Hepatocyte (in vitro differentiated cells): ENCODE measurements at places on chromosomes 5 and 9. TPM values are rescaled to one million over a fixed set of nuclear protein-coding genes. Genes with fewer than 3 reads are reported as not detected.
A peak's percentile ranks its signal among the peaks of the same experiment; 100 is the strongest.

- DNase-seq: no peak
Measured at GRCh38 chr5:11681796-11682195, 222.4 kb downstream of the CTNND2 start.

Gene IL7R
- polyA plus RNA-seq: 0.13 and 0.47 TPM in 2 replicates

DNA sequence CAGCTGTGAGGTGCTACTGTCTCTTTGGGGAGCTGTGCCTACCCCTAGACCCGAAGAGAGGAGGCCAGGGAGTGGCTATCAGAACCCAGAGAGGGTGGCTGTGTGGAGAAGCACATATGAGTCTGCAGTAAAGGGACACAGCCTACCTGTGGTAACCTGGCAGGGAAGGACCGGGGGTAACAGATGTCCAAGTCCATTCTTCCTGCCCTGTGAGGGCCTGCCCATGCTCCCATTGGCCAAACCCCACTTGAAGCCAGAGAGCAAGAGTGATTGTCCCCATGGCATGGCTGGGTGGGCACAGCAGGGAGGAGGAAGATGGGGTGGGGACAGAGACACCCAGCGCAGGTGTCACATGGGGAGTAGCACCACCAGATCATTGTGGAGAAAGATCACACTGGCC, 39.3 kb downstream of the BOD1 start:
- DNase-seq: no peak

DNA sequence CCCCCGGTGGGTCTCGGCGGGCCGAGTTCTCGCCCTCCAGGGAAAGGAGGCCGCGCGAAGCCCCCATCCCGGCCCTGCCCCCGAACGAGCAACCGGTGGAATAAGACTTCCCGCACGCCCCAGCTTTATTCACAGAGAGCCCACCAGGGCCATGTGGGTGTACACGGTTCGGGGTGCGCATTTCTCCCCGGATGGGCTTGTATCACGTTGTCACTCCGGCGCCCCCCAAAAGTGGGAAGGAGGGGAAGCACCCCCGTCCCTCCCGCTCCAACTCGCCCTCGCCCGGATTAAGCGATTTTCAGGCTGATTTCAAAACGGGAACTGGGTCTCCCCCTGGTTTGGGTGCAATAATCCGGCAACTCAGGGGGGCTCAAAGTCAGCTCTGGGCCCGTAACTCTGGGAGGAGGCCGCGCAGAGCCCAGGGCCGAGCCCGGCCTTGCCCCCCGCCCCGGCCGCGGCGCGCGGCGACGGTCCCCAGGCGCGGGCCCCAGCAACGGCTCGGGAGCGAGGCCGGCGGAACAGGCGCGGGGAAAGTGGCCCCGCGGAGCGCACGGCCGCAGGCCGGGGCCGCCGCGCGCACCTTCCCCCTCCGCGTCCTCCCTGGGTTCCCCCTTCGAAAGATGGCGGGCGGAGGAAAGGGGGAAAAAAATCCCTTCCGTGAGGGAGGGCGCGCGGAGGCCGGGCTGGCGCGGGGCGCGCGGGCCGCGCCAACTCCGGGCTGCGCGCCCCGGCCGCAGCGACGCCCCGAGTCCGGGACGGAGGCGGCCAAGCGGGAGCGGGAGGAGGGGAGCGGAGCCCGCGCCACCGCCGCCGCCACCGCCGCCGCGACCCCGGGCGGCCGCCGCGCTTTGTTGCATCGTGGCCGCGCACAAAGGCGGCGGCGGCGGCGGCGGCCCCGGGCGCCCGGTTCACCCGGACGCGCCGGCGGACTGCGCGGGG, 644 bp downstream of the BRD3 start:
- DNase-seq: peak; percentile 68

DNA sequence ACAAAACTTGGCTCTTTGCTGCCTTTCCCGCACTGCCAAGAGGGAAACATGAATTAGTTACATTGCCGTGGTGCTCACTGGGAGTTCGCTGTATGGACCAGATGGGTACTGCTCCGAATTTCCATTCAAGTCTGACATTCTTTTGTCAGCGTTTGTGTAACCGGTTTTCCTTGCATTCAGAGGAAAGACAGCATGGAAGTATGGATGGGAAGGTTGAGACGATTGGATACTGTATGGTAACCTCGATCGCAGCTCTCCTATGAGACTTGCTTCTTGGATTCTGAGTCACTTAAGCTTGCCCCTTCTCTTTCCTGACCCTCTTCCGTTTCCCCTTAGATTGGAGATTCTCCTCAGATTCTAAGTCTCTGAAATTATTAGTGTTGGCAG, 625 bp upstream of the UBLCP1 start:
- DNase-seq: no peak

DNA sequence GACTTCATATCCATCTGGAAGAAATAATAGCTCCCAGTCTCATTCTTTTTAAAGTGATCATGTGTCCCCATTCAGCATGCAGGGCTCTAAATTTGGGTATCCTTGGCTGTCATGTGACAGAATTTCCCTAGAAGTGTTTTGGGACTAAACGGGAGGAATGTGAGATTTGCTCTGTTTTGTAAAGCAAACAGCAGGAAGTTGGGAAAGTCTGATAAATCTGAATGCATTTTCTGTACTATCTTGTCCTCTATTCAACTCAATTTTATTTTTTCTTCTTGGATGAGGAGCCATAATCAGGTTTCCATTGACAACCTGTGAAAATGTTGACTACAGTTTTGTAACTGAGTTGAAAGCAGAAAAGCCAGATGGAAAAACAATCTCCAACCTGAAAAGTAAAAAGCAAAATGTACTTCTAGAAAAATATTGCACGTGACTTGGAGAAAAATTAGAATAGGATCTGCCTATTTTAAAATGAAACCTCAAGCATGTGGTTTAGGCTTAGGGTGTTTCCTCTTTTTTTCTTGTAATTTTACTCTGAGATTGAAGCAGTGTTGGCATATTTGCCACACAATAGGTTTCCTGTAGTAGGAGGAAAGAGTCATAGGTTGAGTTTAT, 76.2 kb upstream of the IL6ST start:
- DNase-seq: no peak

GRCh38 chr5:6565492-6565891, 67.4 kb downstream of the NSUN2 start:
- DNase-seq: no peak

- DNase-seq: no peak
Measured at GRCh38 chr5:157434096-157434495, 25.9 kb upstream of the NIPAL4 start.

- DNase-seq: no peak
Measured at GRCh38 chr5:3101561-3101960, 350.1 kb upstream of the IRX2 start.

GRCh38 chr9:34675048-34675714, 12.7 kb upstream of the CCL27 start:
- peak; percentile 82 for DNase-seq

DNA sequence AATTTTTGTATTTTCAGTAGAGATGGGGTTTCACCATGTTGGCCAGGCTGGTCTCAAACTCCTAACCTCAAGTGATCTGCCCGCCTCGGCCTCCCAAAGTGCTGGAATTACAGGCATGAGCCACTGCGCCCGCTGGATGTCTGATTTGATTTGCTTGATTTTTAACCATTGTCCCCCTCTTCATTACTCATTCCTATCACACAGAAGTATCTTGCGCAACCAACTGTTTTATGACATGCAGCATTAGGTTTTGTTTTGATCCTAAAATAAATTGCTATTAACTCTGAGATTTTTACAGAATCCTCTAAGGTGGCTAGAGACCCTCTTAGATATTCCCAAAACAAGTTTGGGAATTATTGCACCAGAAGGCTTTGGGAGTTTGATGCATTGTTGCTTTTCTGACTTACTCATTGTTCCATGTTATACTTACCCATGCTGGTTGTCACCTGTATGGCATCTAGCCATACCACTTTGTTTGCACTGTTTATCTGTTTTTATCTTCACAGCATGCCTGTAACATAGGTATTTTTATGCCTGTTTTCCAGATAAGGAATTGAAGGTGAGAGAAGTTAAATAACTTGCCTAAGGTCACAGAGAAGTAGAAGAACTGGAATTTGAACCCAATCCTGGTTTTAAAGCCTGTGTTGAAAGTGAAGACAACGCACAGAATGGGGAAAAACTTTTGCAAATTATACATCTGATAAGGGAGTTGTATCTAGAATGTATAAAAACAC, 35.9 kb upstream of the PWWP2A start:
- DNase-seq: peak; percentile 36

DNA sequence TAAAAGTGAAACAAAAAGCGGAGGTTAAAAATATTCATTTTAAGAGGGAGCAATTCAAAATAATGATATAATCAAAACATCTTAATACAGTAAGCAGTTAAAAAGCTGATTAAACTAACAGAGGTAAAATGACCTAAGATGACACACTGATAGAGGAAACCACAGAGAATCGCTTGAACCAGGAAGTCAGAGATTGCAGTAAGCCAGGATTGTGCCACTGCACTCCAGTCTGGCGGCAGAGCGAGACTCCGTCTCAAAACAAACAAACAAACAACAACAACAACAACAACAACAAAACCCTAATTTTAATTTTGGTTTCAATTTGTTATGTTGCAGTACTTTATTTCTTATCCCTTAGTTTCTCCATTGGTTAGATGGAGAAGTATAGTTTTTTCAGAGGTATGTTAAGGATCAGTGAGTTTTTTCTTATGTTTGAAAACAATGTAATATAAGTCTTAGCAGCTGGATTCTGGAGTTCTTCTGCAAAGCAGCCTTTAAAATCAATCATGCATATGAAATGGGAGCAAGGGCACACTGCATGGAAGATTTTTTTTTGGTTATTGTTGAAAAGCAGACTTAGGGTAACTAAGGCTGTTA, 58.5 kb downstream of the MLANA start:
- DNase-seq: peak; percentile 4

DNA sequence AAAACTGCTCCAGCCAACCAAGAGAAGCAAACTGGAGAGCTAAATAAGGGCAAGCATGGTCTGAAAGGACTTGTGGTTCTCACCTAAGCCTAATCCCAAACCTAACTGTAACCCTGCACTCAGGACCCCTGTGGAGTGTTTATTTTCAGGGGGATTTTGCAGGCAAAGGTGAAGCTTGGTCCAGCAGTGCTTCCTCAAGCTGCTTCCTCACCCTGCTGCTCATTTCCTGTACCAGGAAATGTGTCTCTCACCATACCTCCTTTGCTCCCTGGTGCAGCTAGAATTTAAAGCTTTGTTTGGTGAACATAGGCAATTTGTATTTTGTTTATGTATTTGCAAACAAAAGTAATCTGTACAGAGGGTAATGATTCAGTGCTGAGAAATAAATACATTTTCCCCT, 50.2 kb downstream of the CARTPT start:
- no peak for DNase-seq

- DNase-seq: no peak
Measured at GRCh38 chr5:173786286-173787187, 101.6 kb upstream of the CPEB4 start.

GRCh38 chr9:91775011-91775707, 174.9 kb downstream of the ROR2 start:
- DNase-seq: peak; percentile 78

Gene PCDHA12
- 7.2 and 7.8 TPM in 2 replicates for polyA plus RNA-seq

Gene LVRN
- polyA plus RNA-seq: not detected in 2 replicates

GRCh38 chr9:13860946-13861640, 452.8 kb downstream of the NFIB start:
- no peak for DNase-seq

DNA sequence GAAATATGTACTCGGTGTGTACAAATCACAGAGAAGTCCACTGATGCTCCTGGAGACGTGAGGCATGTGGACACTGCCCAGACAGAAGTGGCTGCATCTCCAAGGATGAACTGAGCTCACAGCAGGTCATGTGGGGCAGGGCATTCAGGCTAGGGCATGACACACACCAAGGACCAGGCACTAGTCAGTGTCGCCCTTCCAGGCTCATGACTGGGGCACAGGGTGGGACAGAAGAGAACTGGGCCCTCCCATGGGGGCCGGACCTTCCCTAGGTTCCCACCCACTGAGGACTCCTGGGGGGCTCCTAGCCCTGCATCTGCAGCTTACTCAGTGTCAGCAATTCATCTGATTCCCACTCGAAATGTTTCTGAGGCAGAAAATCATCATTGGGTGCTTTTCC, 256.8 kb upstream of the IRX4 start:
- no peak for DNase-seq

Gene CD274
- polyA plus RNA-seq: not detected in 2 replicates

DNA sequence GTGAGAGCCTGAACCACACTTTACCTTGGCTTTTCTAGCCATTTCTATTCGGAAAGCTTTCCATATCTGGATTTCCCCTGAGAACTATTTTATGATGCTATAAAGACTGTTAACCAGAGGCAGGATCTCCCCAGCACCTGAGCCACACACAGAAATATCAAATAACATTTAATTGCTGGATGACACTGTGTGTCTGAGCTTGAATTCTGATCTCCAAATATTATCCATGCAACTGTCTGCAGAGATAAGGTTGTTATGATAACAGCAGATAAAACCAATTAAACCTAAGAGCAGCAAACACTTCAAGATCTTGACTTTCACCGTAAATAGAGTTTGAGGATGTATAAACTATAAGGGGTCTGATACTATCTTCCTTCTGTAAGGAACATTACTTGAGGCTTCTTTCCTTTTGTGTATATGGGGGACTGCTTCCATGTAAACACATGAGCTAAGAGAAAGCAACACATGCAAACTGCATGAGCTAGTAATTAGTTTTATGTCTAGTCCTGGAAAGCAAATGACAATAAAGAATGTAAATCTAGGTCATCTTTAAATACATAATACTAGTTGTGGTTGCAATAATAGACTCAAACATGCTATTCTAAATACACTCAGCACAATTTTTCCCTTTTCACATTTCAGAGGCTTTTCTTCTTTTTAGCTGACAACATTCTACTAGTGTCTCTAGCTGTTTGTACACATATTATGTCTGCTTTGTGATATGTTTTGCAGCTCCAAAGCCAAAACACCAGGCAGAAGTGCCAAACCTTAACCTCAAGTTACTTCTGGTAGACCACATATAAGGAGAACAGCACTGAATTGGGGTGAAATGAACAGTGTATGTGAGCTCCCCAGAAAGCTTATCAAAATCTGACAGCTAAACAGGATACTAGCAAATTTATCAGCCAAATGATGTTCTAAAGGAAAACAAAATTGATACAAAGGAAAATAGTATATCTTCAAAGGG, 136.5 kb downstream of the EFNA5 start:
- no peak for DNase-seq

DNA sequence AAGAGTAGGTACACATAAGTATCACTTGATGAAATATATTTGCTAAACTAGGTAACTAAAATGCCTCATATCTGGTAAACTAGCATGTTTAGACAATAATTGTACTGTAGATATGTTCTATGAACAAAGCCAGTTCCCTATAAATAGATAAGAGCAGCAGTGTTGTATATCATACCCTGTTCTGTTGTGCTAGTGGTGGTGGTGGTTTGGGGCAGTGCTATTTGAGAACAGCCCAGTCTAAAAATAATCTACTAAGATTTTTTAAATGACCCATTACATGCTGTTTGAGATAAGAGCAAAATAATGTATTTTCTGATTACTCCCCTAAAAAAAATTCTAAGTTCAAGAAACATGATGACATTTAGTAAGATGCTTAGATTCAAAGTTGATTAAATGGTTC, 829.2 kb upstream of the DMAC1 start:
- no peak for DNase-seq

Gene CYLC2
- polyA plus RNA-seq: not detected in 2 replicates

GRCh38 chr5:157516006-157516405, 56.0 kb downstream of the NIPAL4 start:
- peak; percentile 37 for DNase-seq

GRCh38 chr5:131379723-131380122, 115.9 kb downstream of the CDC42SE2 start:
- peak; percentile 11 for DNase-seq

Gene TMEM267
- 7.9 and 9.7 TPM in 2 replicates for polyA plus RNA-seq

Gene SH3TC2
- polyA plus RNA-seq: 1.3 and 2.2 TPM in 2 replicates

- no peak for DNase-seq
Measured at GRCh38 chr9:86940774-86941173, 6.5 kb downstream of the GAS1 start.

Gene KIF20A
- 9.0 and 10.5 TPM in 2 replicates for polyA plus RNA-seq

Gene PELO
- 27.0 and 28.2 TPM in 2 replicates for polyA plus RNA-seq

Gene OR13C5
- polyA plus RNA-seq: not detected in 2 replicates
